ENCODE measurements at places on chromosomes 16 and 17. TPM values are rescaled to one million over a fixed set of nuclear protein-coding genes. Genes with fewer than 3 reads are reported as not detected.

Gene IL17C
- not detected for total RNA-seq

Gene FOXF1
- total RNA-seq = 0.45 TPM

DNA sequence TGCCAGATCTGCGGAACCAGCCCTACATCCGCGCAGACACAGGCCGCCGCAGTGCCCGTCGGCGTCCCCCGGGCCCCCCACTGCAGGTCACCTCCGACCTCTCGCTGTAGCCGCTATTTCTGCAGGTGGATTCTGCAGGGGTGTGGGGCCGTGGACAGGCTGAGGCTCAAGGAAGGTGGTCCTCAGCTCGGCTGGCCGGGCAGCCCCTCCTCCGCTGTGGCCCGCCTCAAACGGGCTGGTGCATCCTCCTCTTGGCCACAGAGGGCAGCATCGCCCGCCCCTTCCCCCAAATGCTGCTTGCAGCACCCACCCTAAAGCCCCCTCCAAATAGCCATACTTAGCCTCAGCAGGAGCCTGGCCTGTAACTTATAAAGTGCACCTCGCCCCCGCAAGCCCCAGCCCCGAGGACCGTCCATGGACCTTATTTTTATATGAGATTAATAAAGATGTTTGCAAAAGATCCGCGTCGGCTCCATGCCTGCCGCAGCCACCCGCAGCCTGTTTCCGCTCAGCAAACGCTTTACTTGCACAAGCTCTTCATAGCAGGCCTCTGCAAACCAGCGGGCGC is 14.9 kb downstream of the SPATA32 start:
- no peak for DNase-seq

Gene GFAP
- 9.2 TPM for total RNA-seq

Gene TIMM22
- 9.3 TPM for total RNA-seq

DNA sequence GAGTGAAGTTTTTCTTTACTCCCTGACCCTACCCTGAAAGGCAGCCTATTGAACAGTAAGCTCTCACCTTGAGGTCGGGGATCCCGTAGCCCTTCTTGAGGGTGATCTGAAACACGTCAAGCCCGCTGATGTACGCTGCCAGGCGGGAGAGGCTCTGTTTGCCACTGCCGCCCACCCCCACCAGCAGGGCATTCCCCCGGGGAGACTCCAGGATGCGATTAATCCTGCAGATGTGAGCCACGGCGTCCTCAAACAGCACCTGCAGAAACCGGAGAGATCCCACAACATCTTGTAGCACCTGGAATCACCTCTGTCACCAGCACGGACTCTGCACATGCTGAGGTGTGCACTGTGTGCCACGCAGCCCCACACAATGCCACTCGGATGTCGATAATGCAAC is 96.8 kb downstream of the PGS1 start:
- DNase-seq = no peak

Gene NCBP3
- total RNA-seq = 42.3 TPM

All from sciatic nerve (tissue), 2 donors.